ENCODE measurements at places on chromosomes 12 and 14.
A peak's percentile ranks its signal among the peaks of the same experiment; 100 is the strongest.

DNA sequence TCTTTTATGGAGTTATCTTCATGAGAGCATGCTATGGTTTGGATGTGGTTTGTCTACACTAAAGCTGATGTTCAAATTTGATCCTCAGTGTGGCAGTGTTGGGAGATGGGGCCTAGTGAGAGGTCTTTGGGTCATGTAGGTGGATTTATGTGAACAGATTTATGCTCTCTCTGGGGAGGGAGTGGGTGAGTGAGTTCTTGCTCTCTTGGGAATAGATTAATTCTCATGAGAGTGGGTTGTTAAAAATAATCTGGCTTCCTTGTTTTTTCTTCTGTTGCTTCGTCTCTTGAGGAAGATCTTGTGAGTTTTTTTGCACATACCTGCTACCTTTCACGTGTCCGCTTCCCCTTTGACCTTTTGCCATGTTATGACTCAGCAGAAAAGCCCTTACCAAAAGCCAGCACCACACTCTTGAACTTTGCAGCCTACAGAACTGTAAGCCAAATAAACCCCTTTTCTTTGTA, 20.5 kb downstream of the DERA start:
- no peak overlapping the region for H3K27ac ChIP-seq
- no peaks in the 10 kb centered on the region for H3K36me3 ChIP-seq
- H3K27me3 ChIP-seq, result no peaks in the 10 kb centered on the region
- H3K4me1 ChIP-seq, result no peaks in the 10 kb centered on the region

- H3K4me1 ChIP-seq, result no peaks in the 10 kb centered on the region
- H3K36me3 ChIP-seq, result no peaks in the 10 kb centered on the region
- no peaks in the 10 kb centered on the region for H3K27me3 ChIP-seq
- H3K4me3 ChIP-seq, result no peak overlapping the region
- DNase-seq, result no peak
Measured at GRCh38 chr14:61963926-61964325, 201.7 kb downstream of the SNAPC1 start.

DNA sequence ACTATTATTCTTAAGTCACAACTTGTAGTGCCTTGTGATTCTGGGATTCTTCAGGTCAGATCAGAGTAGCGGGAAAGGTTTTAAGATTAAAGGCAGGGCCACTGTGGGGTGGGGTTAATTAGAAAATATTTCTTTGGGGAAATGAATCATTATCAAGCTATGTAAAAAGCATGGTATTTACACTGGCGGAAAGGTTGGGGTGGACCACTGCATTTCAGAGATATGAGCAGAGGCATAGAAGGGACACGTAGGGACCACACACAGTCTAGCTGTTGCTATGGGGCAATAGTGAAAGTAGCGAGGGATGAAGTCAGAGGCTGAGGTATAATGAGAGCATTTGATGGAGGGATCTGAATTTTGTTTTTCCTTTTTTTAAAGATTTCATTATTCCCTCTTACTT, 31.7 kb upstream of the KCNH3 start:
- H3K27me3 ChIP-seq, result no peaks in the 10 kb centered on the region
- H3K4me1 ChIP-seq, result peaks cover 3% of the 10 kb centered on the region
- H3K4me3 ChIP-seq, result no peak overlapping the region
- no peak for DNase-seq

- H3K4me3 ChIP-seq, result no peak overlapping the region
- no peak overlapping the region for H3K27ac ChIP-seq
- H3K27me3 ChIP-seq, result no peaks in the 10 kb centered on the region
- no peak for DNase-seq
- no peaks in the 10 kb centered on the region for H3K4me1 ChIP-seq
- no peaks in the 10 kb centered on the region for H3K36me3 ChIP-seq
Measured at GRCh38 chr12:25718081-25718731, 165.1 kb upstream of the LMNTD1 start.

DNA sequence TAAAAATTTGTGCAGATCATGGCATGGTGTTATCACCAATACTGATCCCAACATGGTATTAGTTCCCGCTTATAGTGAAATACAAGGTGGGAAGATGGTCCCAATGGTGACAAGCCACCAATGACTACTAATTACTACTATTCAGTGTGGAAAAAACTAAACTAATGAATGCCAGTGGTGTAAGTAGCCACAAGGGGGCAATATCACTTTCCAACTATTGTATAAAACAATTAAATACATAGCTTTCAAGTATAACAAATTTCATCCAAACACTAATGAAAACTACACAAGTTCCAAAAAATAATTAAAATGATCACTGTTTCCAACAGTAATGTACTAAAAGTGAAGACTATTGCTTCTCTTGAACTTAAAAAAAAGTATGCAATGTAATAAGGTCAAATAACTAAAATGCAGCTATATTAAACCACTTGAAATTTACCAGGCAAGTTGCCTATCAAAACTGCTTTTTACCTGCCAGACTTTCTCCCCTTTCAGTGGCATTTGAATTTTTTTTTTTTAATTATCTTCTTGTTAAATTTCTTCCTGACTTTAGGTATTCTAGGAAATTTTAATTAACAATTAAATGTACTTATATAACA, 58.0 kb downstream of the PAPLN start:
- H3K27me3 ChIP-seq, result no peaks in the 10 kb centered on the region
- no peak overlapping the region for H3K27ac ChIP-seq
- no peaks in the 10 kb centered on the region for H3K4me1 ChIP-seq
- H3K4me3 ChIP-seq, result no peak overlapping the region
- no peaks in the 10 kb centered on the region for H3K36me3 ChIP-seq

DNA sequence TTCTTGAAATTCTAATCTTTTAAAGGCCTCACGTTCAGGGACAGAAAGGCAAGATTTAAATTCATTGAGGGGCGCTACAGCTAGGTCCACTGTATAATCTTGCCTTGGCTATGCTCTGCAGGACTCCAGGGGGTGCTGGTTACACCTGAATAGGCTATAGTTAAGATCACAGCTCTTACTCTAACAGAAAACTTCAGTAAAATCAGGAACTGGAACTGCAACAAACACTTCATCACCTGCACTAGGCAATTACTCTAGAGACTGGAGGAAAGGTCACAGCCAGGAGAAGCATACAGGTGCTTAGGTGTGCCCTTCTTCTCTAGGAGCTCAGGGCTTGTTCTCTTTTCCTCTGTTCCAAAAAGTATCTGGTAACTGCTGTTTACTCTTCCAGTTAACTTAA, 20.9 kb downstream of the SLCO1C1 start:
- DNase-seq, result no peak
- H3K4me3 ChIP-seq, result no peak overlapping the region
- no peaks in the 10 kb centered on the region for H3K36me3 ChIP-seq
- H3K27me3 ChIP-seq, result no peaks in the 10 kb centered on the region
- H3K4me1 ChIP-seq, result no peaks in the 10 kb centered on the region

GRCh38 chr12:110742096-110742717, 484 bp downstream of the PPP1CC start:
- H3K4me3 ChIP-seq, result peak overlapping the region; percentile 68
- no peaks in the 10 kb centered on the region for H3K36me3 ChIP-seq
- DNase-seq, result peak; percentile 25
- H3K27ac ChIP-seq, result peak overlapping the region; percentile 73
- peaks cover 36% of the 10 kb centered on the region for H3K4me1 ChIP-seq

GRCh38 chr14:32491416-32492016, 162.4 kb downstream of the AKAP6 start:
- H3K4me3 ChIP-seq, result no peak overlapping the region
- no peaks in the 10 kb centered on the region for H3K36me3 ChIP-seq
- H3K27ac ChIP-seq, result no peak overlapping the region
- no peak for DNase-seq
- H3K27me3 ChIP-seq, result no peaks in the 10 kb centered on the region

DNA sequence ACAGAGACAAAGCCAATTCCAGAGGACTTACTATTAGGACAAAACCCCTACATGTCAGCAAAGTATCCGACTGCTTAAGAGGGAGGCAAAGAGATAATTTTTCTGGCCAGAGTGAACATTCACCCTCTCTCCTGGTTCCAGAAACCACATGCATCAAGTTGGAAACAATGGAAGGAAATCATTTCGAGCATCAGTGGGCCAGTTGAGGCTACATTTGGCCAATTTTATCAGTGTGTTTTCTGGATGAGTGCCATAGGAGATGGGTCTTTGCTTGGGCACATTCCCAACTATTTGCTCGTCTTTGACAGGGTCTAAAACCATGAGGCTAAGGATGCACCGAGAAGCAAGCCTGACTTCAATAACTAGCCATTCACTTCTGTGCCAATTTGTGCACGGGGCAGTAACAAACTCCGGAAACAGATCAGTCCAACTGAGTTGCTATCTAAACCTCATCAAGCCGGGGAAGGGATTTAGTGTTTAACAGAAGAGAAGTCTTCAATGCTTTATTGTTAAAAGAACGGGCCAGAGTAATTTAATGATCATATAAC, 17.4 kb downstream of the EGLN3 start:
- H3K36me3 ChIP-seq, result no peaks in the 10 kb centered on the region
- no peak for DNase-seq
- H3K27me3 ChIP-seq, result no peaks in the 10 kb centered on the region
- H3K4me3 ChIP-seq, result no peak overlapping the region

DNA sequence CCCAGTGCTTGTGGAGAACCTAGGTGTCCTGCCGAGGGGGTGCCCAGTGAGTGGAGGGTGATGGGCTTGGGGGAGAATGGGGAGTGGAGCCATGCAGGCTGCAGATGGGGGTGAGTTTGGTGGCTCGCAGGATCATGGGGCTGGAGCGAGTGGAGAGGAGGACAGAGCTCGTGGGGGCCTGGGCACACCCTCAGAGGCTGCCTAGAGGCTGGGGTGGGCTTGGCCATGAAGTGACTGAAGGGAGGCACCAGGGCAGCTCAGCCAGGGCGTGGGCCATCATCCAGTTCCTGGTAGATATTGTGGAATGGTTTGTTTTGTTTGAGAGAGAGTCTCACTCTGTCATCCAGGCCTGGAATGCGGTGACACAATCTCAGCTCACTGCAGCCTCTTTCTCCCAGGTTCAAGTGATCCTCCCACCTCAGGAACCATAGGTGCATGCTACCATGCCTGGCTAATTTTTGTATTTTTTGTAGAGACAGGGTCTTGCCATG, 43.4 kb upstream of the AMN start:
- H3K27ac ChIP-seq, result no peak overlapping the region
- H3K4me3 ChIP-seq, result no peak overlapping the region
- no peak for DNase-seq

DNA sequence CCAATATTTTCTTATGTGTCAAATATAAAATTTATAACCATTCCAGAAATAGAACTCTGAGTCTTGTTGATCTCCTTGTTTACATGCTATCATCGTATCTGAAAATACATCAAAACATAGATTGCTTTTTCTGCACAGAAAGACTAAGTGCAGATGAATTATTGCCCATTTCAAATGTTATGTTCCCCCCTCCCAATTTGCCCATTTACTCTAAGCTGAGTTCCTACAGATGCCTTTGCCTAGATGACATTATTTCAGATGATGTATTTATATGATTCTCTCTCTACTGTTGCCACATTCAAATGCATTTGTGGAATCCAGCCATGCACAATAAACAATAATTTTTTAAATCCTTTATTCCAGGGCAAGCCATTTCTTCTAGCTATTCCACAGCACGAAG, 810.1 kb upstream of the MGAT4C start:
- H3K27me3 ChIP-seq, result no peaks in the 10 kb centered on the region
- H3K27ac ChIP-seq, result no peak overlapping the region
- H3K4me3 ChIP-seq, result no peak overlapping the region
- no peaks in the 10 kb centered on the region for H3K36me3 ChIP-seq

GRCh38 chr14:89085737-89086382, 261.4 kb downstream of the TTC8 start:
- no peaks in the 10 kb centered on the region for H3K4me1 ChIP-seq
- H3K4me3 ChIP-seq, result no peak overlapping the region
- no peaks in the 10 kb centered on the region for H3K27me3 ChIP-seq
- no peak overlapping the region for H3K27ac ChIP-seq
- no peaks in the 10 kb centered on the region for H3K36me3 ChIP-seq

DNA sequence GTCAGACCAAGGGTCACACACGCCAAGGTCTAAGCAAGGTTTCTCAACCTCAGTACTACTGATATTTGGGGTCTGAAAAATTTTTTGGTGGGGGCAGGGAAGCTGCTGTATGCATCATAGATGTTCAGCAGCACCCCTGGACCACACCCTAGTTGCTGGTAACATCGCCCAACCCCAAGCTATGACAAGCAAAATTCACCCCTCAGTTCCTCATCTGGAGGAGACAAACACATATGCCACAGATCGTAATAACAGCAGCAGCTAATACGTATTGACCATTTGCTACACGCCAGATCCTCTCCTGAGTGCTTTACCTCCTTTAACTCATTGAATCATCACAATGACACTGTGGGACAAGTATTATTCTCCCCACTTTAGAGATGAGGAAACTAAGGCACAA, 46.4 kb downstream of the ACTN1 start:
- H3K27ac ChIP-seq, result no peak overlapping the region
- DNase-seq, result no peak

DNA sequence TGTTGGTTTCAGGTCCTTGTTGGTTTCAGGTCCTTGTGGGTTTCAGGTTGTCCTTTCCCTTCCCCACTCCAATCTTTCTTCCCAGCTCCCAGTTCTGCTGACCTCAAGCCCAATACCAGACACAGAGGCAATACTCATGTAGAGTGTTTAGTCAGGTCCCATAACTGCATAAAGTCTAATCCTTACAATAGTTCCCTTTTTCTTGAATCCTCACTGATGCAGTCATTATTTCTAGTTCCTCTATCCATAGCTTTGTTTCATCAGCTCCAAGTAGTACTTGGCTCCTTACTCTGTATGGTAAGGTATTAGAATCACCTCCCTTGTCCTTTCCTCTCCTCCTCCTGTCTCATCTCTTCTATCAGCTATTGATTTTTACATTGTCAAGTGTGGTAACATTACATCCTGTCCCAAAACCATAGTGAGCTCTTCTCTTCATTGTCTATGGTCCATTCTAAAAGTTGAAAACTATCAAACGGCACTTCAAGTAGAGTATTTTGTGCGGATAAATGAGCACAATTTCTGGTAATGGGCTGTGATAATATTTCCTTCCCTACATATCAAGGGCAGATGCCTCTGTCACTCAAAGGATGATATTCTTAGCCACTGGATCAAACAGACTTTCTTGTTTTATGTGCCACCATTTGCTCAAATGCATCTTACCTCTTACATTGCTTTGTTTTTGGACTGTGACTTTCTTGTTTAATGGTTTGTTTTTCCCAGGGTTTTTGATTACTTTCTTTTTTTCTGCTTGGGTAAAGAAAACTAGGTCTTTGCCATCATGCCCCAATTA, 57.2 kb upstream of the JDP2 start:
- H3K27me3 ChIP-seq, result no peaks in the 10 kb centered on the region
- no peaks in the 10 kb centered on the region for H3K36me3 ChIP-seq
- H3K27ac ChIP-seq, result no peak overlapping the region
- no peaks in the 10 kb centered on the region for H3K4me1 ChIP-seq
- no peak for DNase-seq
- no peak overlapping the region for H3K4me3 ChIP-seq

GRCh38 chr14:93185349-93185720, 218 bp downstream of the LYSET start:
- H3K27ac ChIP-seq, result peak overlapping the region; percentile 98
- peak overlapping the region; percentile 93 for H3K4me3 ChIP-seq
- peaks cover 31% of the 10 kb centered on the region for H3K4me1 ChIP-seq
- no peaks in the 10 kb centered on the region for H3K27me3 ChIP-seq

- no peaks in the 10 kb centered on the region for H3K4me1 ChIP-seq
- H3K36me3 ChIP-seq, result no peaks in the 10 kb centered on the region
- no peak overlapping the region for H3K27ac ChIP-seq
- no peak overlapping the region for H3K4me3 ChIP-seq
- no peaks in the 10 kb centered on the region for H3K27me3 ChIP-seq
Measured at GRCh38 chr14:50600849-50601248, 40.9 kb downstream of the ATL1 start.
